CD4-positive, alpha-beta T cell treated with Interleukin-6 for 4 hours (primary cell): ENCODE measurements at places on chromosomes 1 and 21.

- DNase-seq = no peak
Measured at GRCh38 chr1:96020378-96020777, 701.2 kb upstream of the PTBP2 start.

- DNase-seq = no peak
Measured at GRCh38 chr21:16124378-16125138, 394.8 kb downstream of the USP25 start.

- DNase-seq = no peak
Measured at GRCh38 chr1:40633931-40634376, 31.5 kb downstream of the RIMS3 start.

DNA sequence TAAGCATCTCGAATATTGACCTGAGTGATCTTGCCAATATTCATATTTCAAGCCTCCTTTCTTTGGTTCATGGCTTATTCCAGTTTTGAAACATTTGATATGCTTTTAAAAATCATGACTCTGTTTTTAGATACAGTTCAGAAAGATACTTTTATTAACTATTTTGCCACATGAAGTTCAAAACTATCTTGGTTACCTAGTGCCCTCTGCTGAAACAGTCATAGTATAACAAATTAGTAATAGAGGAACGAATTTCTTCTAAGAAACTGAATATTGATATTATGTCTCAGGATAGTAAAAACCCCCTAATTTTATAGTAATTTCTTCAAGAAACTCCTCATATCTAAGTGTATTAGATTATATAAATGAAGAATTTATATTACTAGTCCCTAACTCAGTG lies 52.6 kb upstream of the RC3H1 start:
- no peak for DNase-seq

- DNase-seq = no peak
Measured at GRCh38 chr1:119358636-119359035, 9.9 kb upstream of the HAO2 start.
